NCI-H1092 (cell line): ENCODE measurements at places on chromosomes 16 and 17.

DNA sequence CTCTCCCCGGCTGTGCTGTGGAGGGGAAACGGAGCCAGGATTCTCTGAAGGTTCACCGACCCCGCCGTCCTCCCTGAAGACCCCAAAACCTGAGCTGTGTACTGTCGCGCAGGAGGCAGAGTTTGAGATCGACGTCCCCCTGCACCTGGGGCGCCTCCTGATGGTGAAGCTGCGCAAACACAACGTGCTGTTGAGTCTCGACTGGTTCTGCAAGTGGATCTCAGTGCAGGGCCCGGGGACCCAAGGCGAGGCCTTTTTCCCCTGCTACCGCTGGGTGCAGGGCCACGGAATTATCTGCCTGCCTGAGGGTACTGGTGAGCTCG lies 62.6 kb upstream of the TEKT1 start:
- DNase-seq = no peak

DNA sequence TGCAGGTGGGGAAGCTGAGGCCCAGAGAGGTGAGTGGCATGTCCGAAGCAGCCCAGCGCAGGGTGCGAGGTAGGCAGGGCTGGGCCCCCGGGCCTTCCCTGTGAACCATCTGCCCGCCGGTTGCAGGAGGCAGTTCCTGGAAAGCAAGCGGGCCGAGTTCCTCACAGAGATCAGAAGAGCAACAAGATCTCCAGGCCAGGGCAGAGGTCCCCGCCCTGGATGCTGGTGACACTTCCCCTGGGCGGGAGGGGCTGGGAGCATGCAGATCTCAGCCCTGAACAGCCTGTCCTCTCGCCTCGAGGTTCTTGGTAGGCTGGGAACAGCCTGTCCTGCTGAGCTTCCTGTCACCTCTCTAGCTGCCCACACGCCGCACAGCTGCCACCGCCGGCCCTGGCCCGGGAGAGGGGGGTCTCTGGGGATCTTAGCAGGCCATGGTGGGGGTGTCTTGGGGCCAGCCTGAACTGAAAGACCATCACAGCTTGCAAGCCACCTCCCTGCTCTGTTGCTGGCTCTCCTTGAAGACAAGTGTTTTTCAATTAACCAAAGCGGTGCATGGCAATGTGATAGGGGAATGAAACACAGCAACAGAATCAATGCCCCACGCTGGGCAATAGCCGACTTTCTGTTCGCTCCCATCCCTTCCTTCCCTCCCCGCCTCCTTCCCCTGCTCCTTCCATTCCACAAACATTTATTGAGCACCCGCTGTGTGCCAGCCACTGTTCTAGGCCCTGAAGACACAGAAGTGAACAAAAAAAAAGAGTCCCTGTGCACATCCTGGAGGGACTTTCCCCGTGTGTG lies 31.7 kb downstream of the SOCS1 start:
- no peak for DNase-seq

DNA sequence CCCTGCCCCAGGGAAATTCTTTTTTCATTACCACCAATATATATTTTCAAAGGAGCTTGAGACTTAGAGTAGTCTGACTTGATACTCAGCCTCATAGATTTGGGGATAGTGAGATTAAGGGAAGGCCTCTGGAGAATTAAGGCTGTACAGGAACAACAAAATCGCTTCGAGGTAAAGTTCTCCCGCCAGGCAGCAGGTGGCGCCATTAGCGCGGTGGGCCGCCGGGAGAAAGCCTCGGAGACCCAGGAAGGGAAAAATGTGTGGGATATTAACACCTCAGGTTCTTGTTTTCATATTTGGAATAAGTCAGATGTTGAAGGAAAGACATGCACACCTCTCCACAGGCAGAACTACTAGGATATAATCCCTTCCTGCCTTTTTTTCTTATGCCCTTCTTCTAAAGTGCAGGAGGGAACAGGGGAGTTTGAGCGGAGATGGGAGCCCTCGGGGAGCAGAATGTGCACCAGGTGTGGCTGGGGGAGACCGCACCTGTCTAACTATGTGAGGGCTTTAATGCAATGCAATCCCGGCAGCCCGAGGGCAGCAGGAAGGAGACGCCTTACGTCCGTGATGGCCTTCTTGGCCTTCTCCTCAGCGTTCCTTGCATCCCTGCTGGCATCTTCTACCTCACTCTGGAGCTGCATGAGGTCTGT lies 25.9 kb downstream of the MYH3 start:
- no peak for DNase-seq

DNA sequence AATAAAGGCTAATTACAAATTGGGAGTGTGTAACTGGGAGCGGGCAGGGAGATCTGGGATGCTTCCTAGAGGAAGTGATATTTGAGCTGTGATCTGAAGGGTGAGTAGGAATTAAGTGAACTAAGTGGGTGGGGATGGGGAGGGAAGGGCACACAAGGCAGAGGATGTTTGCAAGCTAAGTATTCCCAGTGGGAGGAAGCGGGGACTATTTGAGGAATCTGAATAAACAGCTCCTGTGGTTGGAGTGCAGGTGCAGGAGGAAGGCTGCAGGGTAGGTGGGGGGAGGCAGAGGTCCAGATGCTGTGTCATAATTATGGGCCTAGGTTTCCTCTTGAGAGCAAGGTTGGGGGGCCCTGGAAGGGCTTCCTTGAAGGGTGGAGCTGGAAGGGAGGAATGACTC lies 102.1 kb upstream of the HS3ST2 start:
- no peak for DNase-seq

DNA sequence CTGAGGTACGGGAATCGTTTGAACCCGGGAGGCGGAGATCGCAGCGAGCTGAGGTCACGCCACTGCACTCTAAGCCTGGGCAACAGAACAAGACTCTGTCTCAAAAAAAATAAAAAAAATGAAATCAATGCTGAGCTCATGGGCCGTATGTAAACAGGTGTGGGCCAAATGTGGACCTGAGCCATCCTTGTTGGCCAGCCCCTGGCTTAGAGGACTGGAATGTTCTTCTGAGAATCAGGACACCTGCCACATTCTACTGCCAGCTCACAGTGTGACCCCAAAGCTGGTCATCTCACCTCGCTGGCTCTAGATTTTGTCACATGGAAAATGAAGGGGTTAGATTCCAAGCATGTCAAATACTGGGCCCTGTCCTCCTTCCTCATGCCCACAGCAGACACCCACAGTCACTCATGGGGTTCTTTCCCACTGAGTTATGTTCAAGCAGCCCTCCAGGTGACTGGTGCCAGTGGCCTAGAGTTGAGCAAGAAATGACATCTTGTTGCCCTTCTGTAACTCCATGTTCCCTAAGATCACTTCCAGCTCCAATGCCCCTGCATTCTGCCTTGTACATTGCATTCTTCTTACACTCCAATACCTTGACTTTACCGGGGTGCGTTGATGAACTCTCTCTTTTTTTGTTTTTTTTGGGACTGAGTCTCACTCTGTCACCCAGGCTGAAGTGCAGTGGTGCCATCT lies 110.6 kb downstream of the ABCC1 start:
- DNase-seq = no peak

- no peak for DNase-seq
Observed at GRCh38 chr16:76386784-76387183, 109.6 kb downstream of the CNTNAP4 start.

DNA sequence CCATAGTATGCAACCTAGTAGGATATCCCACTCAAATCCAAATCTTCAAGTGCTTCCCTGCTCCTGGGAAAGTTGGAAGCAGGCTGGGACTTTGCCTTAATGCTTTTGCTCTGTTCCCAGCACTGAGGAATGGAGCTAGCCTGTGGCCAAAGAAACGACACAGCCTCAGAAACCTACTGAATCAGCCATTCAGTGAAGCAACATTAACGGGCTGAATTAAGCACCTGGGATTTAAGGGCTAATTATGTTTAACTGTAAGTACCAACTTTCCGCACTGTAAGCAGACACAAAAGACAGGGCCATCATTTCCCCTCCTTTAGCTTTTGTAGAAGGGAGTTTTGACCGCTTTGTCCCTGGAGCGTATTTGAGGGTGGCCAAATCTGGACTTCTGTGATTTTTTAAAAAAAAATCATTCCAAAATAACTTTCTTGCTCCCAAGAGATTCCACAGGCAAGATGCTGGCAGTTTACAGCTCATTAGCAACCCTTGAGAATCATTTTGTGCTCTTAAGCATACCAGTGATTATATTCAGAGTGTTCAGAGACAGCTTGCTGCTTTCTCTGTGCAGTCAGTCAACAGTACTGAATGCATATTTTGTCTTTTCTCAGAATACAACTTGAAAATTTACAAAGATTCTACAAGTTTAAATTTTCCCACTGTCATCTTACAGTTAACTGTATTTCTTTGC lies 17.6 kb upstream of the NOL11 start:
- no peak for DNase-seq

GRCh38 chr17:74584292-74585060 lies 7.6 kb downstream of the CD300LD start:
- DNase-seq = no peak

- no peak for DNase-seq
Observed at GRCh38 chr16:83952587-83952939, 477 bp upstream of the OSGIN1 start.

DNA sequence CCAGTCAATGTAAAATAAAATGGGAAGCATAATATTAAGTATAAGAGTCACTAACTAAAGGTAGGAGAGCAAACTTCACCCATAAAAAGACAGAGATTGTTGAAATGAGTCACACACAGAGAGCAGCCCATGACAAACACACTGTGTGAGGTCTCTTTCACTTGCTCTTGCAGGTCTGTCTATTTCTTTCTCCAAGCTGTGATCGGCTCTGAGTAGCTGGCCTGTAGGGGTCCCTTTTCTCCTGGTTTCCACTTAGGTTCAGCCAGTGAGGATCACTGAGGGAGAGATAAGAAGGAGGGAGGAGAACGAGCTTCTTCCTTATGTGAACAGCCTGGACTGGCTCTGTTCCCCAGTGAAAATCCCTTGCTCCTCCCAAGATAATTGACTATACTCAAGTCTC lies 133.7 kb upstream of the HS3ST3A1 start:
- no peak for DNase-seq

- DNase-seq = no peak
Observed at GRCh38 chr17:74164446-74165045, 38.9 kb upstream of the RPL38 start.
